ENCODE measurements at places on chromosomes 2 and 18.

DNA sequence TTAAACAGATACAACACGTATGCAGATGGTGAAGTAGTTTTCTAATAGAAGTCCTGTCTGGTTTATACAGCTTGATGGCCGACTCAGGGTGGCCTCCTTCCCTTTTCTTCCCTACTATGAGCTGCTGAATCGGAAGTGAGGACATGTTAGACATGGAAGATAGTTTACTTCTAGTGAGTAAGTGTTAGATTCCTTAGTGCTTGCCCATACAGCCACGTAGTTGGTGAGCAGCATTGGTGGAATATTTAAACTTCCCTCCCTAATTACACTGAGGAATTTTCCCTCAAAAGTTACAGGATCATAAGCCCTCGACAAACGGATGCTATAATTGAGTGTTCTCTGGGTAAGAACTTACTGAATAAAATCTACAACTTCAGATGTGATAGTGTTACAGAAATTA lies 52.1 kb downstream of the RHBDD1 start:
- DNase-seq = no peak

GRCh38 chr18:61993831-61994230 lies 101.0 kb upstream of the RNF152 start:
- DNase-seq = no peak

DNA sequence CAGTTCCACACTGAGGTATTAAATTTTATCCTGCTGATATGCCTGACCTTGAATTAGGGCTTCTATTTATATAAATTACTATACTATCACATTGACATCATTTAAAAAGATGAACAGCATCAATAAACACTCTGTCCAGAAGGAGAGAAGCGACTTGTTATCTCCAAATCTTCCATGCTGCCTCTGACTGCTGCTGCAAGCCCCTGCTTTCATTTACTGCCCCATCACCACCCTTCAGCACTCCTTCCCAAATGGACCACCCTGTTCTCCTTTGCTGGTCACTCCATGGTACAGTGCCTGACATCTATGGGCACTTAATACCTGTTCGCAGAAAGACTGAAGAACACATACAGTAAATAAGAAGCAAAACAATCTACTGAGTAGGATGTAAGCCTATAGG lies 48.1 kb downstream of the KLF7 start:
- no peak for DNase-seq

DNA sequence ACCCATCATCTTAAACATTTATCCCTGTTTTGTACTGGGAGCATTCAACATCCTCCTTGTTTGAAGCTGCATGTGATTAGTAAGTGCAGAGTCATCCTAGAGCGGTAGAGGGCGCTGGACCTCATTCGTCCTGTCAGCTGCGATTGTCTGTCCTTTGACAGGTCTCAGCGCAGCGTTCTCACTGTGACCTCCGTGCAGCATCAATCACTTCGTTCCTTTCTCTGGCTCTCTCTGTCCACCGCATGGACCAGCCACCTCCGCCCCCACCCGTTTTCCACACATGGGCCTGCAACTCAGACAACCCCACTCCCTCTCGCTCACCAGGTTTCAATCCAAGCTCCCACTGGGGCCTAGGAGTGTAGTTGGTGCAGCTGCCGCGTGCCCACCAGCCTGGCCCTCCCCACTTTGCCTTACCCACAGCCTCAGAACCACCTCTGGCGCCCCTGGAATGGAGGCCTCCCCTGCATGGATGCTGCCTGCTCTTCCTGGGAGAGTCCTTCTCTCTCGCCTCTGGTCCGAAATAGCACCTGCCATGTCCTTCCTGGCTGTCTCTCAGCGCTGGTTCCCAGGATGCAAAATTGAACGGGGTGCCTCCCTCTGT lies 90.5 kb downstream of the NDUFA10 start:
- peak; percentile 83 for DNase-seq

DNA sequence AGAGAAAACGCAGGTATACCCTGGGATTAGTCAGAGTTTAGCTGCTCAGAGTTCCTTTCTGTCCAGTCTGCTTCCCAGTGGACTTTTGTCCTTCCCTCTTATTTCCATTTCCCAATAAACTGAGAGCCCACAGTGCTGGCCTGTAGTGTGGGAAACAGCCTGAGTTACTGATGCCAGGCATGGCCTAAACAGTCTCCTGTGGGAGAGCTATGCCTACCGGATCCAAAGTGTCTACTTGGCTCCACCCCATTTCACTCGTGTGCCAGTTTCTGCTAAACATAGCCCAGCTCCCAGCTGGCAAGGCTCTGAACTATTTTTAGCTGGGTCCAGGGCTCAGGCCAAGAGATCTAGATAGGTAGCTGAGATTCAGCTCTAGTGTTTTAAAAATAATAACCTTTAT lies 15.6 kb upstream of the PPP1CB start:
- DNase-seq = no peak

DNA sequence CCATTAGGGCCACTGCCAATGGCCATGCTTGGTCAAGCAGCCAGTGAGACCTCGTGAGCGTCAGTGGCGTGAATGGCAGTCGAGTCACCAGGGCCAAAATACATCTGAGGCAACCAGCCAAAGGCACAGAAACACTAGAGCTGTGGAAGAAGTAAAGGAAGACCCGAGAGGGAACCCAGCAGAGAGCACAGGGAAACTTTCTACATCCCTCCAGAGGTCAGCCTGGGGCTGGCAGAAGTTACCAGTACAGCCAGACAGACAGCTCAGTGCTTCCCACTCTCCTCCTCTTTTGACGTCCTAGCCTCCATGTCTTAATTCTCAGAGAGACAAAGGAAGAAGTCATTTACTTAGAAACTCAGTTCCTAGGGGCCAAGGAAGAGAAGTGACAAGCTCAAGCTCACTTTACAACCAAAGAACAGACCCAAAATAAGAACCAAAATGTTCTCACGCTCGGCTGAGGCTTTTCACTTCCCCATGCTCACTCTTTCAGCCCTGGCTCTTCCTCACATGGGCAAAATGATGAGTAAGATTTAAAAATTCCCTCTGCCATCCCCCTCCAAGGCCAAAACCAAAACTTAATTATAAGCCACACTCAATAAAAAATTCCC lies 8.7 kb downstream of the CYRIA start:
- peak; percentile 73 for DNase-seq

DNA sequence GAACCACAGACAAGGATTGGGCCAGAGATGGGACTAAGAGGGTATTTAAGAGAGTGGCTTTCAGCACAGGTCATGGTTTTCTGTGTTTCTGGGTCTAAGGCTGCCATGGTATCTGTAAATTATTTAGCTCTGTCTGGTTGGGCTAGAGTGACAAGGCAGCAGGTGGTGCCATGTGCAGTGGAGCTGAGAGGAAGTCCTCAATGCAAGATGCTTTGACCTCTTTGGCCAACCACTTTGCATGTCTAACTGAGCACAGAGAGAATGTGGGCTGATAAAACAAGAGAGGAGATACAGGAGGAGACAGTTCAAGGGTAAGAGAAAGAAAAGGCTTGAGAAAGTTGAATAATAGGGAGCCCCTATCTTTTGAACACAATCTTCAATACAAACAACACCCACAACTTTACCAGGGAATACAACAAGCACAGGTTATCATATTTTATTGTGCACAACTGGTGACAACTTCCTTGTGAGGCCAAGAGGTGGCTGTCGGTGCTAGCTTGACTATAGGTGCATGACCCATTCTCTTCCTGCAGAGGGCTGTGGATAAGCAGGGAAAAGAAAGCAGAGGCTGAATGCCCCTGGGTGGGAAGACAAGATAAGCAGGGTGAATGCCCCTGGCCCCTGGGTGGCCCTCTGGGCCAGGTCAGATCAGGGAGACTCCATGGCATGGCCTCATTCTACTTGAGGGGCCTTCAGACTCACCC lies 12.3 kb downstream of the FLACC1 start:
- DNase-seq = peak; percentile 26
